ENCODE measurements at places on chromosomes 3 and 15.

- DNase-seq = no peak
Measured at GRCh38 chr3:43855674-43856299, 165.0 kb downstream of the ABHD5 start.

- DNase-seq = no peak
Measured at GRCh38 chr3:45016916-45017315, 9.2 kb upstream of the CLEC3B start.

DNA sequence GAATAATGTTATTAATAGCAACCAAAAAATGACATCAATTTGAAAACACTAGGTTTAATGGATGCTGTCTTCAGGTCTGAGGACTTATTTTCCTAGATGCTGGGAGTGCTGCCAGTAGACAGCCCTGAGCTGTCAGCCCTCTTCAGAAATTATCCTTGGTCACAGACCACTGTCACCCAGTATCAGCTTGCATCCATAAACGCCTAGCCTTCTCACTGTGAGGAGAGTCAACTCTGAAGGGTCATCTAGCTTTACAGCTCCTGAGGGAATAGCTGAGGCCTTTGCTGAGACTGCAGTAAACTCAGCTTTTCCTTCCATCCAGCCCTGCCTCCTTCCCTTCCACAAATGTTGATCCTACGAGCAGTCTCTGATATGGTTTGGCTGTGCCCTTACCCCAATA, 19.4 kb upstream of the MNS1 start:
- no peak for DNase-seq

DNA sequence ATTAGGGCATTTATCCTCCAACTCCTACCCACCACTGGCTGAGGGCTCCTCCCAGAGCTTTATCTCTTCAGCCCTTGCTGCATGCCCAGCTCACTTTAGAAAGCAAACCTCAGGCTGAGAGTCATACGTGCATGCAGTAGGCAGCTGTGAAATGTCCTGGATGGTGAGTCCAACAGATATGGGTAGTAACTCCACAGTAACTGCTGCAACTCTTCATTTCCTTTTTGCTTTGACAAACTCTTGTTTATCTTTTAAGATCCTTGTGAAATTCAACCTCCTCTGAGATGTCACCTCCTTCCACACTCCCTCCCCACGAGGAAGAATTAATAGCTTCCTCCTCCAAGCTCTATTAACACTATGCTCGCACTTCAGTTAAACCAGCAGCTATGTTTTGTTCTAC, 35.9 kb upstream of the CTNNB1 start:
- no peak for DNase-seq

DNA sequence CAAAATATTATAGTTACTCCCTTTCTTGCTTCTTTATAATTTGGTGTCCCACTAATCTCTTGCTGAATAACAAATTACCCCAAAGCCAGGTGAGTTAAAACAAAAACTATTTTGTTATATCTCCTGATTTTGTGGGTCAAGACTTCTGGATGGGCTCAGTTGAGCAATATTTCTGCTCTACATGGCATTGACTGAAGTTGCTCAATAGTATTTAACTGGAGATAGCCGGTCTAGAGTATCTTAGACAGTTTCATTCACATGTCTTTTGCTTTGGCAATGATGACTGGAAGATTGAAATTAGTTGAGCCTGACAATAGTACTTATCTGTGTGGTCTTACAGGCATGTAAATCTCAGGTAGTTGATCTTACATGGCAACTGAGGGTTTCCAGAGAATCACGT, 51.0 kb upstream of the TP63 start:
- DNase-seq = no peak

DNA sequence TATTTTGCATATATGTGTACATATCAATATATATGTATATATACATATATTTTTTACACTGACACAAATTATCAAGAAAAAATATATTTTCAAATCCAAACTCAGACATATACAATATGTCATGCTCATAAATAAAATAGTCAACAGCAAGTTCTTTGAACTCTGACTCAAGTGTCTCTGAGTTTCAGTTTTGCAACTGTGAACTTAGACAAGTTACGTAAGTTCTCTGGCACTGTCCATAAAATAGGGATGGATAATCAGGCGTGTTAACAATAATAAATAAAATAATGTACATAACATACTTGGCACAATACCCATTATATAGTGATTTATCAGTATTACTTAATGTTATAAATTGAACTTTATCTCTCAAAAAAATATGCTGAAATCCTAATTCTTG, 12.1 kb upstream of the XRN1 start:
- DNase-seq = no peak

- DNase-seq = no peak
Measured at GRCh38 chr3:106302451-106303221, 433.8 kb upstream of the CBLB start.

- no peak for DNase-seq
Measured at GRCh38 chr3:27632431-27633223, 89.5 kb downstream of the EOMES start.

GRCh38 chr3:8069471-8069870, 432.2 kb upstream of the LMCD1 start:
- DNase-seq = no peak

- no peak for DNase-seq
Measured at GRCh38 chr3:123151251-123151705, 50.5 kb upstream of the SEC22A start.

GRCh38 chr15:56524915-56525314, 60.0 kb upstream of the MNS1 start:
- no peak for DNase-seq

DNA sequence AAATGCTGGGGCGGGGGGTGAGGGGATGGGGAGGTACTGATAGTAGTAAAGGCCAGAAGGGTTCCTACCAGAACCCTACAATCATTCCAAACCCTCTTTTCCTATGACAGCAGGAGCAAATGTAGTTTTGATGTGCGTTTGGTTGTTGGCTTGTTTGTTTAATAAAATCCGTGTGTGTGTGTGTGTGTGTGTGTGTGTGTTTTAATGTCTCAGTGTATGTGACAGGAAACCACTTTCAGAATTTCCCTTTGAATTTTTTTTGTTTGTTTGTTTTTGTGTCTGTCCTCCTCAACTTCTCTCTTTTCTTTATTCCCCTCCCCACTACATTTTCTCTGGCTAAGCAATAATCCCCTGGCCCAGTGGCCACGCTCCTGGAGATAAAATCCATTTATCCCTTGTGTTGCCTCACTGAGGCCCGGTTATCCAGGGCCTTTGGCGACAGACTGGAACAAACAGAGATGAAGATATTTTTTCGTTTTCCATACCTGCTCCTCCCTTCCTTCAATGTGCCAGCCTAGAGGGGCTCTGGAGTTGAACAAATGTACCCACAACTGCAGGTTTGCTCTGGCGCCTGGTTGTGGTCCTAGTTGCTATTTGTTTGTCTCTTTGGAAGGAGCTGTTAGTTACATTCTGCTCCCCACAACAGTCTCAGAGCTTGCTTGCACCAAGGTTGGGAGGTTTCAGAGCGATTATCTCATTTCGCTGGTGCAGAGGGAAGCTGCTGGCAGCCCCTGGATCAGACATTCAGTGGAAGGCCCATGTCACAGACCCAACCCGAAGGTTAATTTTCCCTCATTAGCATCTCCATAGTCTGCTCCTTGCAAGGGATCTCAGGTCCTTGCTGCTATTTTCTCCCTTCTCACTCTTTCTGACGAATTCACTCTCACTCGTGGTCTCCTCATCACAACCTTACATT, 17.9 kb downstream of the NR2F2 start:
- DNase-seq = no peak

- DNase-seq = no peak
Measured at GRCh38 chr3:149315694-149316093, 17.7 kb downstream of the TM4SF18 start.

- no peak for DNase-seq
Measured at GRCh38 chr3:102195198-102195948, 239.4 kb upstream of the ZPLD1 start.

GRCh38 chr3:65672871-65673815, 365.6 kb downstream of the MAGI1 start:
- DNase-seq = no peak

DNA sequence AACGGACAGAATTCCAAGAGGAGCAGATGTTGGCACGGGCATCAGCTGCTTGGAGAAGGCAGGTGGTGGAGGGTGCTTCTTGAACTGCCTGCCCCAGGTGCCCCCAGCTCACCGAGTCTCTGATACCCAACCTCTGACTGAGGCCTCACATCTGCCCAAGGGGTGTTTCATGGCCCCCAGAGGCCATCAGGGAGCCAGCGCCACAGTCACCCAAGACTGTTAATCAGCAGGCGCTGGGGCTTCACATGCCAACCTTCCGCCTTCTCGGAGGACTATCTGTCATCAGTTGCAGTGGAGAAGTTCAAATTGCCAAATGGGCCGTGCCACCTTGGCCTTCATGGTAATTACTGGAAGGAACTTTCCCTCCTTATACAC, 61.9 kb upstream of the SLC6A1 start:
- no peak for DNase-seq

DNA sequence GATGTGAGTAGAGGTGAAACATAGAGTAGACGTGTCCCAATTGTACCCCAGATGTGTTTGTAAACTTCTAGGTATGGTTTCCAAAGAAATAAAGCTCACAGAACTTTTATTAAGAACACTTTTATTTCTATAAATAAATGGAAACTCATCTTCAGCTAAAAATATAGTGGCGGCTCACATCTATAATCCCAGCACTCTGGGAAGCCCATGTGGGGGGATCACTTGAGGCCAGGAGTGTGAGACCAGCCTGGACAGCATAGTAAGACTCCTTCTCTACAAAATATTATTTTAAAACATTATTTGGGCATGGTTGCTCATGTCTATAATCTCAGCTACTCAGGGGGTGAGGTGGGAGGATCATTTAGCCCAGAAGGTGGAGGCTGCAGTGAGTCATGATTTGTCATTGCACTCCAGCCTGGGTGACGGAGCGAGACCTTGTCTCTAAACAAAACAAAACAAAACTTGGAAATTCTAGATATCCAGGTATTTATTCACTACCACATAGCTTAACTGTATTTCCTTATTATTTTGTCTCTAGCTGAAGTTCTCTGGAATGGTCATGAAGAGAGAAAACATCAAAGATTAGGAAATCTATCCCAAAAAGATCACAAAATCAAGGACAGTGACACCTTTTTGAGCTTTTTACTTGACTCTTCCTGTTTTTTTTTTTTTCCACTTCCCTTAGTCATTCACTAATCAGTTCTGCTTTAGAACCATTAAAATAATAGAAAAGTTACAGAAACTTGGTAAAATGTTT, 258.1 kb downstream of the TIGIT start:
- peak; percentile 80 for DNase-seq

- no peak for DNase-seq
Measured at GRCh38 chr3:54837964-54838363, 89.9 kb downstream of the LRTM1 start.

- DNase-seq = no peak
Measured at GRCh38 chr15:57548835-57549234, 42.9 kb upstream of the MYZAP start.

- no peak for DNase-seq
Measured at GRCh38 chr15:56250626-56251025, 6.9 kb upstream of the RFX7 start.

- no peak for DNase-seq
Measured at GRCh38 chr15:49406352-49407118, 16.5 kb upstream of the FGF7 start.

DNA sequence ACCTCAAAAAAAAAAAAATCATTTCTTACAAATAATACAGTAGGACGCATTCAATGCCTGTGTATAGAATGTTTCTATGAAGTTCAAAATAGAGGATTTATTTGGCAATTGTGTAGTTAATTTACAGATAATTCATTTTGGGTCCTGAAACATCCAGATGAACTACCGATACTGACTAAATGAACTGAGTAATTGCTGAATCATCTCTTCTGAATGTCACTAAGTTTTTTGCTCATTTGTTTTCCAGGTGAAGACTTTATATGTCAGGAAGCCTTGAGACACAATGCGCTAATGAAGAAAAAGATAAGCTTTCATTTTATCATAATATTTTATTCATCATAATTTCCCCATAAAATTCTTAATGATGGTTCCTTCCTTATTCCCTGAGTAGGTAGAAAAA, 39.7 kb downstream of the PCOLCE2 start:
- DNase-seq = no peak

DNA sequence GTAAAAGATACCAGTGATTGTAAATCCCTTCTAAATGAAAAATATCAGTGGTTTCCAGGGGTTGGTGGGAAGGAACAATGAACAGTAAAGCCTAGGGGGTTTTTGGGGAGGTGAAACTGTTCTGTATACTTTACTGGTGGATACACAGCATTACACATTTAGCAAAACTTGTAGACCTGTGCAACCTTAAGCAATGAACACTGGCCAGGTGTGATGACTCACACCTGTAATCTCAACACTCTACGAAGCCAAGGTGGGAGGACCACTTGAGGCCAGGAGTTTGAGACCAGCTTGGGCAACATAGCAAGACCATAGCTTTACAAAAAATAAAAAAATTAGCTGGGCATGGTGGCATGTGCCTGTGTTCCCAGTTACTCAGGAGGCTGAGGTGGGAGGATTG, 1.8 kb downstream of the CCDC13 start:
- DNase-seq = no peak

GRCh38 chr15:81286621-81287121, 37.3 kb downstream of the STARD5 start:
- no peak for DNase-seq

GRCh38 chr3:116114586-116114985, 330.7 kb downstream of the LSAMP start:
- DNase-seq = no peak

- DNase-seq = no peak
Measured at GRCh38 chr3:22565393-22565792, 637.7 kb upstream of the UBE2E2 start.

- DNase-seq = no peak
Measured at GRCh38 chr3:126990024-126990700, 7.2 kb downstream of the PLXNA1 start.

GRCh38 chr3:150168698-150169097, 198.0 kb upstream of the PFN2 start:
- DNase-seq = no peak

Data from SW 1271 (cell line).